Pericardium fibroblast (primary cell): ENCODE measurements at places on chromosomes 3 and 15. TPM values are rescaled to one million over a fixed set of nuclear protein-coding genes. Genes with fewer than 3 reads are reported as not detected.

The ARMC8 gene
- 24.6 and 32.7 TPM in 2 replicates for total RNA-seq

The FEZF2 gene
- not detected in 2 replicates for total RNA-seq

The SPINK8 gene
- not detected in 2 replicates for total RNA-seq

The SRP14 gene
- total RNA-seq: 240 and 262 TPM in 2 replicates

The P2RY12 gene
- total RNA-seq: 0.26 and 1.1 TPM in 2 replicates

The CSPG5 gene
- 0.70 TPM in 1 of 2 replicates, not detected in the other for total RNA-seq

The UBXN7 gene
- total RNA-seq: 6.5 and 10.2 TPM in 2 replicates

The FAM81A gene
- 0.12 TPM in 1 of 2 replicates, not detected in the other for total RNA-seq

The SLITRK3 gene
- not detected in 2 replicates for total RNA-seq

The SPPL2A gene
- total RNA-seq: 117 and 143 TPM in 2 replicates

The GP9 gene
- total RNA-seq: not detected in 2 replicates

The HDC gene
- not detected in 2 replicates for total RNA-seq

The MYEF2 gene
- 0.58 and 0.60 TPM in 2 replicates for total RNA-seq

The TKT gene
- total RNA-seq: 594 and 669 TPM in 2 replicates

The SLC12A8 gene
- total RNA-seq: 28.5 and 35.6 TPM in 2 replicates
